ENCODE measurements at places on chromosomes 3 and 15.

- DNase-seq = no peak
Measured at GRCh38 chr3:10204921-10205320, 40.2 kb downstream of the IRAK2 start.

GRCh38 chr15:81351651-81352050 lies 22.4 kb downstream of the TMC3 start:
- DNase-seq = no peak

- no peak for DNase-seq
Measured at GRCh38 chr3:126671521-126671920, 16.6 kb upstream of the TXNRD3 start.

GRCh38 chr3:15272426-15273196 lies 59.8 kb downstream of the SH3BP5 start:
- DNase-seq = no peak

- no peak for DNase-seq
Measured at GRCh38 chr3:68239542-68239941, 585.1 kb upstream of the SUCLG2 start.

GRCh38 chr3:169350228-169350627 lies 313.3 kb downstream of the MECOM start:
- no peak for DNase-seq

DNA sequence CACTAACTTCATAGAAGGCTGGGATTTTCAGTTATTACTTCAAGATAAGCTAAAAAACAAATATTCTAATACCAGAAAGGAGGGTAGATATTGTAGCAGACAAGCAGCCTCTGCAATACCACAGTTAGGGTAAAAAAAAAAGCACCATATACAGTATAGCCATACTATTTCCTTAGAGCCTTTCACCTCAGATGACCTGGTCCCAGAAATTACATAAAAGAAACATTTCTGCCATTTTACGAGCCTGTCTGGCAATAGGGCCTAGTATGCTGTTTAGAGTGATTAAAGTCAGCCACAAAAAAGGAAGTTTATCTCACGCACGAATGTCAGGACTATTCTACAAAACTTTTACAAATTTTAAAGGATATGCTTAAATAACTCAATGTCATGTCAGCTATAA lies 1016.6 kb downstream of the PLOD2 start:
- no peak for DNase-seq

GRCh38 chr15:90035095-90035839 lies 34.1 kb downstream of the ZNF710 start:
- no peak for DNase-seq

DNA sequence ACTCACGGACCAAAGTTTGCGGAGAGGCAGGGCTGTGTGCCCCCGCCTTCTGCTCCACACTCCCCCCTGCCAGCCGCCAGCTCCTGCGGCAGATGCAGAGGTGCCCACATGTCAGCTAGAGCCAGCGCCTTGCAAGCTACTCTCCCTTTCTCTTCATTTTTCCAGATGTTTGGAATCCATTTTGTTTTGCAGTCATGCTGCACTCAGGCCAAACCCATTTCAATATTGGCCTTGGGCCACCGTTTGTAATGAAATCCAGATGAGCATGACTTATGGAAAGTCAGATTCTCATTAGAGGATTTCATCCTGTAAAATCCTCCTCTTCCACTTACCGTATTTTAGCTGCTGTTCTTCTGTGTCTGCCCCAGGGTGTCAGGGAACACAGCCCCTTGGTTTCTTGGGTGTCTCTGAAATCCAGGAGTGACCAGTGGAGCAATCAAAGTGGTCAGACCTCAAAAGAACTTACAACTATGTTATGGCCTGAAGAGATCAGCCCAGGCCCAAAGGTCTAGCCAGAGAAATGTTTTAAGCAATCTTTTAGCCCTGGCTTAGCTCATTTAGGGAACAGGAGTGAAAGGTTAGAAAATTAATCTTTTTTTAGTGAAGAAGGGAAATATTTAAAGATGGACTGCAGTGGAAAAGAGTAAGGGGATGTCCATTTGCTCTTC lies 65.8 kb downstream of the AAGAB start:
- no peak for DNase-seq

GRCh38 chr3:141830508-141830907 lies 45.9 kb upstream of the ATP1B3 start:
- DNase-seq = no peak

- DNase-seq = no peak
Measured at GRCh38 chr3:179063945-179064560, 7.6 kb downstream of the ZMAT3 start.

DNA sequence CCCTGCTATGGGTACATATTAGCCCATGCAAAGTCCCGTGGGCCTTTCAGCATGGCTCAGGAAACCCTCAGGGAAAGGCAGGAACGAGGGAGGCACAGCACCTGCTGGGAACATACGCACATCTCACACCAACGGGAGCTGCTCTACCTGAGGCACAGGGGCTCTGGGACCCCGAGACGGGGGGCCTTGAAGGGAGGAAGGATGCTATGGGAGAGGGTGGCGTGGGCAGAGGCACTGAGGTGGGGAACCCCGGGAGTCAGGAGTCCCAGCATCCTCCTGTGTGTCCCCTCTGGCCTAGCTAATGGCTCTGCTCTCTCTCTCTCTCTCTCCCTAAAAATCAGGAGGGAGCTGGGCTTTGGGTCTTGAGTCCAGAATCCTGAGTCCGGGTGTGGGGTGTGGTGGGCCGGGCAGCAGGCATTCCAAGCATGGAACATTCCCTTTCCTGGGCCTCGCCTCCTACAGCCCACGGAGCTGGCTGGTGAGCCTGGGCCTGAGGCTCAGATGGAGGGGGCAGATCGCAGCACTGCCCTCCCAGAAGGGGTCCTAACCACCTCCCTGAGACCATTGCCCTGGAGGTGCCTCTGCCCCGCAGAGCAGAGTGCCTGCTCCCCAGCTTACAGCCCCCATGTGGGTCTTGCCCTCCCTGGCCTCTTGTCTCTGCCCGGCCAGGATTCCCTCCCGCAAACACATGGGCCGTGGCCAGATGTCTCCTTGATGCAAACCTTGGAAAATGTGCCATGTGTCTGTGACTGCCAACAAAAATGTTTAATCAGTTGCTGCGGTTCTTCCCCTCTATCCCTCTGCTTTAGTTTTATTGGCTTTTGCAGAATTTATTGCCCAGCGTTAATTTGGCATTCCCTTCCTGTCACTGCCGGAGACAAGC lies 101.6 kb downstream of the TMEM266 start:
- no peak for DNase-seq

- DNase-seq = no peak
Measured at GRCh38 chr15:71110405-71111180, 4.7 kb upstream of the THSD4 start.

DNA sequence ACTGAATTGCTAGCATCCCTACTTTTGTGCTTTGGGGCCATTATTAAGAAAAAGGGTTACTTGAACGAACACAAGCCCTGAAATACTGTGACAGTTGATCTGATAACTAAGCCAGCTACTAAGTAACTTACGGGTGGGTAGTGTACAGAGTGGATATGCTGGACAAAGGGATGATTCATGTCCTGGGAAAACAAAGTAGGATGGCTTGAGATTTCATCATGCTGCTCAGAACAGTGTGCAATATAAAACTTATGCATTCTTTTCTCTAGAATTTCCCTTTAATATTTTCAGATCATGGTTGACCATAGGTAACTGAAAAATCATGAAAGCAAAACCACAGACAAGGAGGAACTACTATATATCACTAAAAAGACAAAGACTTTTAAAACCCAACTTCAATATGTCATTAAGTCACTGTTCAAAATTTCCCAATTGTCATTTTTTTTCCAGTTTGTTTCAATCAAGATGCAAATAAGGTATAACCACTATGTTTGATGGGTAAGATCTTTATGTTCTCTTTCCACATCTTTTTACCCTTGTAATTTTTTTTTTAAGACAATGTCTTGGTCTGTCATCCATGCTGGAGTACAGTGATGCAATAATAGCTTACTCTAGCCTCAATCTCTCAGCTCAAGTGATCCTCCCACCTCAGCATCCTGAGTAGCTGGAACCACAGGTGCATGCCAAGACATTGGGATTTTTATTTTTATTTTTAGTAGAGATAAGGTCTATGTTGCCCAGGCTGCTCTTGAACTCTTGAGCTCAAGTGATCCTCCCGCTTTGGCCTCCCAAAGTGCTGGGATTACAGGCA lies 67.7 kb downstream of the IFT80 start:
- DNase-seq = no peak

- DNase-seq = peak; percentile 61
Measured at GRCh38 chr3:139935016-139935865, at the start of gene CLSTN2. Gene CLSTN2 (plus strand): TSS chr3:139935185.

DNA sequence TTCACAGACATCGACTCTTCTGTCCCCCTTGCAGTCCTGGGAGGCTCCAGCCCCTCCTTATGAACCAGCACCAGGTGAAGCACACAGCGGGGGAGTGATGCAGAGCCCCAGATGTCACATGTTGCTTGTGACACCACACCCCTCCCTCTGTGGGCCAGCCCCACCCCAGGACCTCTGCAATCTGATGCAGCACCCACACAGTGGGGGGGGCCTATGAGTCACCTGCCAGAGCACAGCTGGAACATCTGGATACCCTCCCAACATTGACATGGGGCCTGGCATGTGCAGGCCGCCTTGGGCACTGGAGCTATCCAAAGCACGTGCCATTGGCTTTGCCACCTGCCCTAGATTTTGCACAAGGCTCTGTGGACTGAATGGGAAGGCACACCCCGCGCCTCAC lies 70.5 kb downstream of the FEM1B start:
- no peak for DNase-seq

DNA sequence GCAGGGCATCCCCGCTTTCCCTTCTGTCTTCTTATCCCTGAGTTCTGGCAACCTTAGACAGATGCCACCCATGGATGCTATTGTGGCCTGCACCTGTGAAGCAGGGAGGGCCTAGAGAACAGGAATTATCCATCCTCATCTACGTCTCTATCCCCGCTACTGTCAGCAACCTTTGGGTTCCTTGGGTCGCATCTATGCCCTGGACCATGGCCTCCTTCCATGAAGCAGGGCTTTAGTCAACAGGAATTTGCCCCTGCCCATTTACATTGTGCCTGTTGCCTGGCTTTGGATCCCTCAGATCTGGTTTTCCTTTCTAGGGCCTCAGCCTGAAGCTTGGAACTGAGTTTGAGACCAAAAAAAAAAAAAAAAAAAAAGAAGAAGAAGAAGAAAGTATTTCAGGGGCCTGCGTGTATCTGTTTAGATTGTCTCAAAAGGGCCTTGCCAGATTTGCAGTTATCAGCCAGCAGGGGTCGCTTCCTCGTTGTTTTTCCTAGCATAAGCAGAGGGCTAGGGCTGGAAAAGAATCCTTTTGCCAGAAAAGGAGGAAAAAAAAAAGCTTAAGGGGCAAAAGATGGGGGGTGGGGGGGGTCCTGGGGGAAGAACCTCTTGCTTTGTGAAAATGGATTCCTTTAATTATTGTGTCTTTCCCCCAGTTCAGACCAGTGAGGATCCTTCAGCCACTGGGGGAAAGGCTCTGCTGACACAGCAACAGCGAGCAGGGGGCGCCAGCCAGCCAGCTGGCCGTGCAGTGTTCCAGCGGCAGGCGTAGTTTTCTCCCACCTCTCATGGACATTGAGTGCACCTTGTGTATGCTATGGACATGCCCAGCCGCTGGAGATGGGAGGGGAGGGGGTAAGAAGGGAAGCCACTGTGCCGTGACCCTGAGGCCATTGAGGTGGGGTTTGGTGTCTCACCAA lies 65.7 kb upstream of the ALDH1L1 start:
- DNase-seq = no peak
